Activated CD4-positive, alpha-beta T cell treated with anti-CD3 and anti-CD28 coated beads for 4 hours (primary cell): ENCODE measurements at places on chromosomes 12 and 14.

- no peak for DNase-seq
These were observed 243.3 kb upstream of the CRY1 start for GRCh38 chr12:107336695-107337094.

DNA sequence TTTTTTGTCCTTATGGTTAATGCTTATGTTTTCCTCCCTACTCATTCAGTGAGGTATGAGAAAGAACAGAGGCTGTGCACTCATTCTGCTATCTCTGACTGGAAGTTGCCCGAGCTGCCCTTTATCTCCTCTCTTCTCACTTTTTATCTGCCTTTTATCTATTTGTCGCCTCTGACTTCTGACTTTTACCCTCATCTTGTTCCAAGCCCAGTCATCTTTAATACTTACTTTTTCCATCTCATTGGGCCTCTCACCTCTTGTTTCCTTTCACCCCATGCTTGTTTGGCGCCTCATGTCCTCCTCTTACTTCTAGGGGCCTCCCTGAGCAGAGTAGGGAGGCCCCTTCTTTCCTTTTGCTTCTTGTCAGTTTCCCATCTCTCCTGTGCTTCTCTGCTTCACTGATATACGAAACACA is 50.7 kb downstream of the DIP2B start:
- DNase-seq = no peak

- no peak for DNase-seq
These were observed 7.3 kb downstream of the USP15 start for GRCh38 chr12:62267480-62267879.

DNA sequence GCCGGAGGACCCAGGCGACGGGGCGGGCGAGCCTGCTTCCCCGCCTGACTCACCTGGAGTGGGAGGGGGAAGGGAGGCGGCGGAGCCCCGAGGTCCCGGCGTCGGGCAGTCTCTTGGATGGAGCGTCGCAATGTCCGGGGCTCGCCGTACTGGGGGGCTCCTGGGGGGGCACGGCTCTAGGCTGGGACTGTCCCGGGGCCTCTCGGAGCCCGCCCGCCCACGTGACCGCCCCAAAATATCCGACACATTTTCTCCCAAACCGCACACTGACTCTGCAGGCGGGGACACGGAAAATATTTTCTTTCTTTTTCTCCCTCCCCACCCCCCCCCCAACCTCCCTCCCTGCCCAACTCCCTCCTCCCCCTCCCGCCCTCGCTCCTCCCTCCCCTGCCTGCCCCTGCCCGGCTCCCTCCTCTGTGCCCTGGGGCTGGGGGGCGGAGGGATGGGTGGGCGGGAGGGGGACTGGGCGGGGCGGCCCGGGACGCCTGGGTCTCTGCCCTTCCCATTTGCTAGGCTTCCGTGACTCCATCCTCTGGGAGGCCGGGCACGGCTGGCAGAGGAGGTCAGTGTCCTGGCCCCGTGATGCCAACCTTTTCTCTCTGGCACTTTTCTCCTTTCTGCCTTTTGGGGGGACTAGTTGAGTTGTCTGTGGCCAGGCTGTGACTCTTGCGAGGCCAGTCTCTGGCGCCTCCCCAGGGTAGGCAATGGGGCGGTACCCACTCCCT is at the start of gene RARG:
TSS of gene RARG (minus strand) at position 289 of the 725 bp plus-strand sequence. CDS start 4,664 bp downstream, outside the sequence.
- DNase-seq = peak; percentile 86

DNA sequence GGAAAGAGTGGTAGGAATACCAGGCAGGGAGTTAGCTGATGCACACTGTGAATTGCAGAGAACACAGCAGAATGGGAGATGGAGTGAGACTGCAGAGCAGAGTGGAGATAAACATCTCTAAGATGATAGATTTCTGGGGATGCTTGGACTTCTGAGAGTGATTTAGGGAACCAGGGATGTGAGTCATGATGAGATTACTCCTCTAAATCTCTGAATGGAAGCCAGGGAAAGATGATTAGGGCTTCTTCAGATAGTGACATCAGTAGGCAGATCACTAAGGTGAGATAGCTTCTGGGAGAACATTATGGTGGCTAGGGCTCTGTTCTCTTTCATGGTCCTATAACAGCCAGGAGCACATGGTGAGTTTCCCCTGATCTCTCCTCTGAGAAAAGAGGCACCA is 501.5 kb upstream of the USP15 start:
- DNase-seq = no peak

DNA sequence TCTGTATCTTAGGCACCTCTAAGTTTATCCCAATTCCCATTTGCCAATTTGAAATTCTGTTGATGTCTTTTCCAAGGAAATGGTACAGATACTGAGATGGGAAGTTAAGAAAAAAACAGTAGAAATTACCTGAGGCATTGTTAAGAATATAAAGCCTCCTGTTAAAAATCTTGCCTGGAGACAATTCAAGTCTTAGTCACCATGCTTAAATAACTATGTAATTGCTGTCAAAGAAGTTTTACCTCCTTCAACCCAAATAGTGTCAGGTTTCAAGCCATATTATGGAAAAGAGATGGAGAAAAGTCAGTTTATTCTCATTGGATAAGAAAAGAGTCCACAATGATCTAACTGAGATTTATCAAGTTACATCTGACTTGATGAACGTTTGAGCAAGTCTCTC is 974.7 kb downstream of the GALC start:
- DNase-seq = no peak

DNA sequence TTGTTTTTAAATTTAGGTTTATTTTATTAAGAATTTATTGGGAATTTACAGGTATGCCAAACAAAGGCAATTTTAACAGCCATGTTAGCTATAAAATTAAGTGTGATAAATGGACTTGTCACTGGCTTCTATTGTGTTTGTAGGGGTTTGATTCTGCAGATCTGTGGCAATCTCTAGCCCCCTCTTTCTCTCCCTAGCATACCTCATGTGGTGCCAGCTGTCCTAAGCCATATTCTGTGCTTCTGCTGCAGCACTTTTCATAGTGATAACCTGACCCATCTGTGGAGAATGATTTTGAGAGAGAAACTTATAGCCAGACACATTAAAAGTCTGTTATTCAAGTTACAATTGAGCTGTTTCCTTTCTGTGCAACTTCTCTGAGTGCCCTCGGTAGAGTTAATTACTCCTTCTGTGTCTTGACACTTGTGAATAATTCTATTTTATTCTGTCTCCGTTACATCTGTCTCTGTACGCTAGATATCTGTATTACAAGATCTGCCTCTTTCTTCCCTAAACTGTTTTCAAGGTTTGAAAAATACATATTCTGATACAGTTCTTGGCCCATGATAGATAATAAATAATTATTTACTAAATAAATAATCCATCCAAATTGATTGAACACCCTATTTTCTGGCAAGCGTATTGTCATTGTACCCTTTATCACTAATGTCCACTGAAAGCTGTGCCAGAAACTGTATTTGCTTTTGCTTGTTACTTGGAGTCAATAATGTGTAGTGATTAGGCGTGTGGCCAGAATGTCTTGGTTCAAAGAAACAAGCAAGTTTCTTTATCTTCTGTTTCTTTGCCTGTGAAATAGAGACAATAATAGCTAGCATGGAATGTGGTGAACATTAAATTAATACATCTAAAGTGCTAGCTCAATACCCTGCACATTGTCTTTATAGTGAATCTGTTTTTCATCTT is 40.0 kb downstream of the FRS2 start:
- no peak for DNase-seq

GRCh38 chr14:81396113-81396512 is 4.0 kb downstream of the STON2 start:
- no peak for DNase-seq

DNA sequence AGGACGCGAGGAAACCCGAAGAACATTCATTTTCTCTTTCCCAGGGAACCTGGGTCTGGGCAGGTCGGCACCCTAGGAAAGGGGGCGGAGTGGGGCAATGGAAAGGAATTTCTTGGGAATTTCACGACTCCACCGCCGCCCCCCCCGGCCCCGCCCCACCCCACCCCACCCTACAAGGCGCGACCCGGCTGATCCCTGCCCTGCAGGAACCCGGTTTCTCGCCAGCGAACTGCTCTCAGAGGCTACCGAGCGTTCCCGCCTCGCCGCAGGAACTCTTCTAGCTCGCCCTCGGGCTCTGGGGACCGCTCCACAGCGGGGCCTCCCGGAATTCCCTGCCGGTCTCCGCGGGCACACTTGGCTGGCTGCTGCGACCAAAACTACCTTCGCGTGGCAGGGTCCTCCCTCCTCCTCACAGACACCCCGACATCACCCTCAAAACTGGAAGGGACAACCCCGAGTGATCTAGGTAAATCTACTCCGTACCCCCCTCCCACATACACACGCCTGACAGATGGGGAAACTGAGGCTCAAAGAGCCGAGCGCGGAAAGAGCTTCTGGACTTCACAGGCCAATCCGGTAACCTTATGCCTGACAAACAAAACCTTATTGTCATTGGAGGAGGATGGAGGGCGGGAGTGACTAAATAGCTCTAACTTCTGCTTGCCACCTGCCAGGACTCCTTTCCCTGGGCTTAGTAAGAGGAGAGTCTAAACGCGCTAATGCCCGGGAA is 785 bp upstream of the ACTN1 start:
- no peak for DNase-seq
